ENCODE measurements at places on chromosomes 6 and 20.

DNA sequence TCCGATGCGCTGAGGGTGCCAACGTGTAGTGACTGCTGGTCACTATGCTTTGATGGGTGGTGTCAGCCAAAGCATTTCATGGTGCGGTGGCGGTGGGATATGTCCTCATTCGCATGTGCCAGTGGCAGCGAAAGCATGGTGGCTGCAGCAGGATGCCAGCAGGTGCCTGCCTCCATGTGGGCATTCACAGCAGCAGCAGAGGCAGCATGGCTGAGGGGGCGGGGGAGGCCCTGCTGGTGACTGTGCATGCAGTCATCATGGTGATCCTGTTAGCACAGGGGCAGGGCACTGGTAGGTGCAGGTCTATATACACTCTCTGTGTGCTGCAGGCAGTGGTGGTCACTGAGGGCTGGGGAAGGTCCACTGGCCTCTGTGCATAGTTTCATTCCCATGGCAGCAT is 22.0 kb downstream of the FIG4 start:
- DNase-seq: no peak

- no peak for DNase-seq
These were observed 18.1 kb downstream of the ACSS1 start for GRCh38 chr20:25039697-25040437.

DNA sequence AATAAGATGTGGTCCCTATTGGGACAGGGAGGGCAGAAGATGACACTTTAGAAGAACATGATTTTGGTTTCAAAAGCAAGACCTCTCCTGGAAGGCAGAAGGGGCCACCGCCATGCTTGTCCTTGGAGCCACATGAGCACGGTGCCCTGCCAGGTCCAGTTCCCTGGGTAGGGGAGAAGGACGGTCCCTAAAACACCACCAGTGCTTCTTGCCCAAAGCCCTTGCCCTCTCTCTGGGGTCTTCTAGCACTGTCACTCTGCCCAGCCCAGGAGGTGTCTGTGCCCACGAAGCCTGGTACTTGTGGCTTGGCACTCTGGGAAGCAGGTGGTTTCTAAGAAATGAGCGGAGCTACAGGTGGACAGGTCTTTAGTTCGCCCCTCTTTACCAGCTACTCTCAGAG is 46.0 kb downstream of the PLCG1 start:
- DNase-seq: no peak

GRCh38 chr6:133360194-133360593 is 119.0 kb downstream of the EYA4 start:
- DNase-seq: no peak
